ENCODE measurements at places on chromosomes 6 and 20.

DNA sequence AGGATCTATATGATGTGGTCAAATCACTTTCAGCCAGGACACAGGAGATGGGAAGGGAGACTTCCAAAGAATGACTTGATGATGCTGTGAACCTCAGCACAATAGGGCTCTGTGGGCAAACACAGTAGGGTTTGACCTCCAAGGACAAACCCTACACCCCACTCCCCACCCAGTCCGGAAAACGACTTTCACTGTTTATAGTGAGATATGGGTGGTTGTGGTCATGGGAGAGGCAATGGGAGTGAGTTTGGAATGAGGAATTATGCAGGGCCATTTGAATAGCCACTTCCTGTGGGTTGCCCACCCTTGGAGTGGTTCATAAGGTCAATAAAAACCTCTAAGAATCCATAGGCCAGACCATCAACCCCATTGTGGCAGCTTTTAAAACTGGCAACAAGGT, 38.4 kb upstream of the PRND start:
- DNase-seq, result no peak

GRCh38 chr20:59824711-59825562, 108.5 kb downstream of the SYCP2 start:
- DNase-seq, result no peak

- DNase-seq, result no peak
Observed at GRCh38 chr20:64077876-64078551, 1.3 kb downstream of the RGS19 start.

DNA sequence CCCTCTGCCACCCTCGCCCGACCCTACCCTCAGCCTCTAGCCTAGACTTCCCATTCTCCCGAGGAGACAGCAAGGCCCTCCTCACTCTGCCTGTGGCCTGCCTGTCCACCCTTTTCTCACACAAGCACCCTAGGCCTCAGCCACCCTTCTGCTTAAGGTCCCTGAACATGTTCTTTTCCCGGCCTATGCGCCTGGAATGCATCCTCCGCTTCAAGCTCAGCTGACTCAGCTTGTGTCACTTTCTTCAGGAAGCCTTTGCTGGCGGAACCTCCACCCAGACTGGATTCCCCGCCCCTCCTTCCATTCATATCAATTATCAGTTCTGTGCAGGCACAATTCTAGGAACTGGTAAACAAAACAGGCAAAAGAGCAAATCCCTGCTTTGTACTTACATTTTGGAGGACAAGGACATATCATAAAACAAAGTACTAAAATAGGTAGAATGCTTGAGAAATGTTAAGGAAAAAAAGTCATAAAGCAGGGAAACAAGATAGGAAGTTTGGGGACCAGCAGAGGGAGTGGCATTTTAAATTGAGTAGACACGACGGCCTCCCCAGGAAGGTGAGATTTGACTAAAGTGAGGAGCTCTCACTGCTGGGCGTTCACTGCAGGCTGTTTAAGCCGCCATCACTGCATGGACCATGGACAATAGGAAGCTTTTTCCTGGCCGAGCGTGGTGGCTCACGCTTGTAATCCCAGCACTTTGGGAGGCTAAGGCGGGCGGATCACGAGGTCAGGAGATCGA, 17.9 kb upstream of the SNHG17 start:
- no peak for DNase-seq

DNA sequence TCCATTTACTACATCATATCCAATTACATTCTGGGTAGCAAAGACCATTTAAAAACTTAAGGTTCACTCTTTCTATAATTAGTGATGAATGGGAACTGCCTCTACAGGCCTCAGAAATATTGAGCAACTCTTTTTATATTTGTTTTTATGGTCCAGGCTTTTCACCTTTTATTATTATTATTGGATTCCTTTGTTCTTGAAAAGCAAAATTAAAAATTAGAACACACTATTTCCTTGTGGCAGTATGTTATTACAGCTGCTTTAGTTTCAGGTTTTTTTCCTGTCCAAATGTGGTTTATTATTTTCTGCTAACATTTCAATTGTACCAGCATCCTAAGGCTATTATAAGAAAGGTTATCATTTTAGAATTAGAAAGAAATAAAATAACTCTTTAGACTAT, 150.1 kb downstream of the FARS2 start:
- DNase-seq, result no peak

- DNase-seq, result no peak
Observed at GRCh38 chr6:160428818-160429619, 80.8 kb downstream of the SLC22A3 start.

GRCh38 chr20:63624486-63624885, 2.4 kb downstream of the GMEB2 start:
- no peak for DNase-seq

DNA sequence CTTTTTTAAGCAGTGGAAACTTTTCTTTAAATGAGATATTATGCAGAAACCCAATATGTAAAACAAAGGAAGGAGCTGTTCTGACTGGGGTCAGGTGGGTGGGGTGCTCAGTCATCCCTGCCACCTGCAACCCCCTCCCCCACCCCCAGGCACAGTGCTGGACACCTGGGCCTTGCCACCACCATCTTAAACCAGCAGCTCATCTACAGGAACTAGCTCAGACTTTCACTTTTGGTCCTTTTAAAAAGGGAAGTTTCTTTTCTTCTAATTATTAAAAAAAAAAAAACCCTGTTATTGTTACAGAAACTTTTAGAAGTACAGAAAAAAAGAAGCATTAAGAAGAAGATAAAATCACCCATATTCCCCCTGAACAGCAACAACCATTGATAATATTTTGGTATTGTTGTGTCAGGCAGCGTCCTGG, 37.1 kb downstream of the PPP1R16B start:
- no peak for DNase-seq

DNA sequence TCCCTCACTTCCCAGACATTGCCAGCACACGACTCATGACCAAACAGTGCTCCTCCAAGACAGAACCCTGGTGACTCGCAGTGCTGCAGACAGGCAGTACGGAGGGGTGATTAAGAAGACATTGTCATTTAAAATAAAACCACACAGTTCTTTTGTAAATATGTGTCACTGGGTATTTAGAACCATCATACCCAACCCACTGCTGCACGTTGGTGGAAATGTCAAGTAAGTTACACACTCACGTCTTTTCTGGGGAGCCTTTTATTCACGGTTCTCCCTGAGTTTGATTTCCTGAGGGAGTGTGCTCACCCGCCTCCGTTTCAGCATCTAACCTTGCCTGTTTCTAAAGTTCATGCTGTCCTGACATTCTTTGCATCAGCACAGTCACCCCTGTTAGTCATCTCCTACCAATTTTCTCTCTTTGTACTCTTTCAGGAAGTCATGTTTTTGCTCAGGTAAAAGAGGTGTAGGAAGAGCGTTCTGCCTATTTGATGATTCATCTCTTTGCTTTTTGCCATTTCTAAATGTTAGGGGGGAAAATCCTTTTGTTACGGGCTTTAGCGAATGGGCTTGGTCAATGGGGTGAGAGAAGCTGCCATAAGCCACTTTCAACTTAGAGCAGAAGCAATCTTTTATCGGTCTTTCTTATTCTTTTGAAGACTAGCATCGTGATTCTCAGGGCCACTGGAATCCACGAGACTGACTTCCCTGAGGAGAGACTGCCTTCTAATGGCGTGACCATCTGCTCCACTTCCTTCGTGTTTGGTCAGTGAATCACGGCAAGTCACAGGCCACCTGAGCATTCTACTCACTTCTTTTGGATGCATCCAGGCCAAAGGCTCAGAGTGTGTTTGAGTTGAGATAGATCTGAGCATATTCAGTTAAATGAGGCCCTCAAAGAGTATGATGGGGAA, 512.8 kb upstream of the JARID2 start:
- no peak for DNase-seq

DNA sequence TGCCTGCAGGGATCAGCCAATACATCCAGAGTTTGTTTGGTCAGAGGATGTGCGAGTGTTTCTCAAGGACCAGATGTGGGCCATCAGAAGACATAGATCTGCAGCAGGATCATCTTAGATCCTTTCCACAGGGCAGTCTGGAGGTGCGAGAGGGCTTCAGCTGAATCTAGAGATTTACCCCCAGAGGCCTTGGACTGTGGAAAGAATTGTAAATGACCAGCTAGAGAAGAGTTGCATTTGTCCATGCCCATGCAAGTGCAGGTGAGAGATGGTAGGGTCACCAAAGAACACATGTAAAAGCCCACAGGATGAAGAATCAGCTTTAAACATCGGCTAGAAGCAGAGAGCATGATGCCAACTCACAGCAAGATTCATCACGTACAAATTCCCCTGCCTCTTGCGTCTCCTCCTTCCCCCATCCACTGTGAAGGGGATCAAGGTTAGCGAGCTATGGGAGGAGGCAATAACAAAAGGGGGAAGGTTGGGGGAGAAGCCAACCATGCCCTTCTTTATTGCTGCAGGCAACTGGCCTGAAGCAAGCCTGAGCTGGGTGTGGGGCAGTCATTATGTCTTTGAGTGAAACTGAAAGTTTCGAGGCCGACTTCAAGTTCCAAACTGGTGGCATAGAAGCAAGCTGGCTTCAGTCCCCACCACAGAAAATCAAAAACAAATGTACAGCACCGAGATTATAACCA, 83.5 kb downstream of the SCML4 start:
- no peak for DNase-seq

- DNase-seq, result no peak
Observed at GRCh38 chr6:111970426-111970825, 83.5 kb upstream of the CCN6 start.

- DNase-seq, result no peak
Observed at GRCh38 chr20:23316626-23317025, 34.0 kb upstream of the NXT1 start.
